ENCODE measurements at places on chromosomes 12 and 14.

DNA sequence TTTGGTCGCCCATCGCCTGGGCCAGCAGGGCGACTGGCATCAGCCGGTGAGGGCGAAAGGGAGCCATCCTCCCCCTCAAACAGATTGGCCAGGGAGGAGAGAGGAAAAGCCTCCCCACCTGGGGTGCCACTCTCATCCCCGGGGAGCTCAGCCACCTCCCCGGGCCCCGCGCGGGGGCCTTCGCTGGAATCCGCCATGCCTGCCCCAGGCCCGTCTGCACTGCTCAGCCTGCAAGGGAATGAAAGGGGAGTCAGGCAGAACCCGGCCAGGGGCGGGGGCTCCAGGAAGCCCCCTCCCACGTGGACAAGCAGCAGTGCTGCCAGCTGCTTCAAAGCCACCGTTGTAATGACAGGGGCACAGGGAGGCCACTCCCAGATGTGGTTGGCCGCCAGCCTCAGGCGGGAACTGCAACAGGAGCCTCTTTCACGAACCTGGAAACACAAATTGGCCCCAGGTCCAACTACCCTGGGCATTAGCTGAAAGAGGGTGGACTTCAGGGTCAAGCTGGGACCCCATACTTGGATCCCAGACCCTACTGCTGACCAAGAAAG lies 18.5 kb downstream of the TRPV4 start:
- DNase-seq, result no peak

DNA sequence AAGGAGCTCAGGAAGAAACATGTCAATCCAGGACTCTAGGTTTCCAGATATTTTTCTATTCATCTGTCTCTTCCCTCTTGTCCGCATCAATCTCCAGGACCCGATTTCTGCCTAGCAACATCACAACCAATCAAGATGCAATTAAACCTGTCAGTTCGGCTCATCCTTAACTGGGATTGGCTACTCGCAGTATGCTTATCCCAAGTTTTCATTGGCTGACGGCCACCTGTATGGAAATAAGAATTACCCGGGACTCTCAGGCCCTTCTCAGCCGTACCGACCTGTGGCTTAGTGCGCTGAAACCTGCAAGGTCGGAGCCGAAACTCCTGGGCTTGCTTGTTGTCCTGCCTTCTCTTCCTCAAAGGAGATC lies 20.4 kb upstream of the ATP5MC2 start:
- DNase-seq, result no peak

- no peak for DNase-seq
Observed at GRCh38 chr14:96688629-96689028, 108.6 kb upstream of the VRK1 start.

GRCh38 chr12:69173368-69173767 lies 66.0 kb upstream of the CPSF6 start:
- DNase-seq, result no peak

DNA sequence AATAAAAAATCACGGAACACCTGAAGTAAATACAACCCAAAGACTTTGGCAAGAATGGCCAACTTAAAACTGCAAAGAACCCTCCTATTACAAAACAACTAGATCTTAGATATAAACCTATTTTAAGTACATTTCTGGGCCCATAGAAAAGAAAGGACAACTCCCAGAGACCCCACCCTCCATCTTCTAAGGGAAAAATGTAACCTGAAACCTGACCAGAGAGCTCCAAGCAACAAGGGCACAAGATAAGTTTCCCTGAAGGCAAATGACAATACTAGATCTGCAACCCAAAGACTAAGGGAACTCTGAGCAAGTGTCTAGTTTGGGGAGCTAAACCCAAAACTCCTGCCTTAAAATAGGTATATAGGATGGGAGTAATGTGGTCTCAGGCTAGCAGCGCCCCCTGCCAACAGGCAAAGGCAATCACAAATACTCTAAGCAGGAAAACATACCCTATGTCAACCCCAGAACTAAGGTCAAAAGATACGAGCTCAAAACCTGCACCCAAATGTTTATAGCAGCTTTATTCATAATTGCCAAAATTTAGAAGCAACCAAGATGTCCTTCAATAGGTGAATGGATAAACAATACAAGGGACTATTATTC lies 218.9 kb downstream of the ITPR2 start:
- no peak for DNase-seq

DNA sequence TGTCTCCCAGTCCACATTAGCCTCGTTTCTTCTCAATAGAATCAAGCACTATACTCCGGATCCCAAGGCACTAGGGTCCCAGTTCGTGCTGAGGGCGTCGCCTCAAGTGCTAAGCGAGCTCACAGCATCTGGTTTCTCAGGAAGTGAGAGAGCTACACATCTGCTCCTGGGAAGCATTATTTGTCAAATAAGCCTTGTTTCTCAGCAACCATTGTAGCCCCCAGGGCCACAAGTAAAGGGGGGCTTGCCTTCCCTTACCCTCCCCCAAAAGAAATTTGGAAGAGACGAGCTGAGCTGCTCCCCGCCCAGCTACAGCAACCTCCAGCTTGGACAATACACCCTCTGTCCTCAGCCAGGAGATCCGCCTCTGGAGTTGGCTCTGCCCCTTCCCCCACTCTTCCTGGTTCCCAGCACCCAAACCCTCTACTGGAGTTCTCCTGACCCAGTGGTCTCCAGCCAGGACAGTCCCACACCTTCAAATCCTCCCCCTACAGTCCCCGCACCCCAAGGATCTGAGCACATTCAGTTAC lies 5.7 kb upstream of the TNS2 start:
- no peak for DNase-seq

GRCh38 chr12:106914796-106915634 lies 40.7 kb upstream of the TMEM263 start:
- no peak for DNase-seq
